ENCODE measurements at places on chromosomes 1 and 21. TPM values are rescaled to one million over a fixed set of nuclear protein-coding genes. Genes with fewer than 3 reads are reported as not detected.

- DNase-seq, result peak; percentile 20
Observed at GRCh38 chr1:99264201-99265021, at the start of gene PLPPR4. PLPPR4 (plus strand) TSS chr1:99264492; CDS start chr1:99264594, 102 bp downstream.

GJC2 gene
- 1.3 TPM for total RNA-seq

RNASEL gene
- 7.7 TPM for total RNA-seq

DNA sequence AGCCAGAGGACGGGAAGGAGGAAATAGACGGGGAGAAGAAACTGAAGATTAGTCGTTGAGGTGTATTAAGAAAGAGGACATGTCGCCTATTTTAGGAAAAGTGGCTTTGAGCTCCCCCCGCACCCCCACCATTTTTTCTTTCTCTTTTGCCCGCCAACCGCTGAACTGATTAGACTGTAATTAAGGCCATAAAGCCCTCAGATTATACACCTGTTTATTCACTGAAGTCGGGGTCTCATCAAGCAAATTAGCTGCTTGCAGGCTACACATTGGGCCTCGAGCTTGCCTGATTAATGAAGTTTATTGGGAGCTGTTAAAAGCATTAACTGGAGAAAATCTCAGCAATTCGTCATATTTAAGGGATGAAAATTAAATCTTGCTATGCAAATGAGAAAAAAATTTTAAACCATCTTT lies 119.4 kb upstream of the RRP15 start:
- DNase-seq, result no peak

KRTAP7-1 gene
- 22.2 TPM for total RNA-seq

KDF1 gene
- total RNA-seq, result 36.4 TPM

- no peak for DNase-seq
Observed at GRCh38 chr1:192367436-192367835, 50.6 kb downstream of the RGS21 start.

OR2AK2 gene
- total RNA-seq, result not detected

GRCh38 chr1:43786201-43786958 lies 79.0 kb downstream of the ST3GAL3 start:
- DNase-seq, result no peak

CIART gene
- total RNA-seq, result 26.5 TPM

GRCh38 chr1:175338387-175339135 lies 146.0 kb upstream of the KIAA0040 start:
- no peak for DNase-seq

DNA sequence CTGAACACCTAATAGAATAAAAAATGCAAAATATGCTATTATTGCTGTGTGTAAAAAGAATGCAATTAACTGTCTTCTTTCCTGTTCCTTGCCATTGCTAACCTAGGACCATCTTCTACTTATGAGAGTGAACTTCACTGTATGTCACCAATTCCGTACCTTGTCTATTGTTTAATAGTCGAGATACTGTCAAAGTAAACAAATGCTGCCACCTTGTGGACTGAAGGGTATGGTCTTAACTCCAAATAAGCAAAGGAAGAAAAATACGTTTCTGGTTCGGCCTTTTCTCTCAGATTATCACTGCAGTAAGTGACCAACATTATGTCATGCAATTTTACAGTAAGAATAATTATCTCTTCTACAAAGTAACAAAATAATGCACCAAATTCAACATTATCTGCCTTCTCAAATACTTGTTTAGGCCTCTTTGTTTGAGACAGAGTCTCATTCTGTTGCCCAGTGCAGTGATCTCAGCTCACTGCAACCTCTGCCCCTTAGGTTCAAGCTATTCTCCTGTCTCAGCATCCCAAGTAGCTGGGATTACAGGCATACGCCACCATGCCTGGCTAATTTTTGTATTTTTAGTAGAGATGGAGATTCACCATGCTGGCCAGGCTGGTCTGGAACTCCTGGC lies 133.4 kb downstream of the COP1 start:
- DNase-seq, result peak; percentile 51

DNA sequence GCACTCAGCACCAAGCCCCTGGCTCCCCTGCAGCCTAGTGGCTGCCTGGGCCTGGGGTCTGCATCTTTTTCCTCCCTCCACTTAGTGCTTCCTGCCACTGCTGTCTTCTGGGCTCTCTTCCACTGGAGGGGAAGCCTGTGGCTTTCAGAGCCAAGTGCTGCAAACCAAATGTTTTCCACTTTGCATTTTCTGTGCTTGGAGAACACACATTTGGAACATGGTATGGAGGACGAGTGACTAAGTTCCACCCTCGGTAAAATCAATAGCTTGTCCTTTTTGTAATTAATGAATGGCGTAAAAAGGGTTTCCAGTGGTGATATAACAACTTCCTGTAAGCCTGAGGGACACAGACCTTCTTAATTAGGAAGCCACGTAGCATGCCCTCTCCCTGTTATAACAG lies 10.1 kb upstream of the GPR153 start:
- DNase-seq, result no peak

AVPR1B gene
- total RNA-seq, result not detected

RGS7 gene
- total RNA-seq, result not detected

- no peak for DNase-seq
Observed at GRCh38 chr21:25424634-25425033, 182.6 kb downstream of the MRPL39 start.

- DNase-seq, result no peak
Observed at GRCh38 chr1:162091681-162092524, 22.4 kb downstream of the NOS1AP start.

UQCRH gene
- 223 TPM for total RNA-seq

GRCh38 chr1:236677641-236678235 lies 8.6 kb upstream of the ACTN2 start:
- no peak for DNase-seq

GRCh38 chr1:154154534-154155191 lies at the start of gene NUP210L:
NUP210L (minus strand) TSS chr1:154155073.
- no peak for DNase-seq

FMO5 gene
- 17.2 TPM for total RNA-seq

GRCh38 chr1:72357411-72357810 lies 75.1 kb upstream of the NEGR1 start:
- DNase-seq, result no peak

DNA sequence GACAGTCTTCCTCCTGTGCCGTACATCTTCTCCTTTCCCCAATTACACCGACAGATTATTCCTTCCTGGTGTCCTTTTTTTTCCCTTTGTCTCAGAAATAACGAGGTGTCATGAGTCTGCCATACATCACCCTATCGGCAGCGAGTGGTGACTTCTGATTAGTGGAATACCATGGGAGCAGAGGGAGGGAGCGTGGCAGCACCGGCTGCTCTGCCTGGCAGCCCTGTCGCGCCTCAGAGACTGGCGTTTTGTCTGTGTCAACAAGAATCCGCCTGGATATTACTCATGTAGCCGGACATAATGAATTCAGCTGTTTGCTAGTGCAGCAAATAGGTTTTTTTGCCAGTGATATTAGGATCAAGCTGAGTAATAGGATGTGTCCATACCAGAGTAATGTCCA lies 51.8 kb downstream of the UTP25 start:
- DNase-seq, result no peak

Measured in lower leg skin (tissue), 4 donors.